Activated B cell treated with CpG ODN at 0.5 μM for 24 hours (primary cell): ENCODE measurements at places on chromosomes 3 and 15.

- no peak for DNase-seq
- H3K36me3 ChIP-seq = no peaks in the 10 kb centered on the region
- no peak overlapping the region for H3K27ac ChIP-seq
Measured at GRCh38 chr15:88568589-88568988, 22.1 kb upstream of the DET1 start.

- H3K4me1 ChIP-seq = no peaks in the 10 kb centered on the region
- H3K27ac ChIP-seq = no peak overlapping the region
- H3K27me3 ChIP-seq = no peaks in the 10 kb centered on the region
- no peaks in the 10 kb centered on the region for H3K36me3 ChIP-seq
Measured at GRCh38 chr3:62554264-62554799, 181.0 kb upstream of the FEZF2 start.

DNA sequence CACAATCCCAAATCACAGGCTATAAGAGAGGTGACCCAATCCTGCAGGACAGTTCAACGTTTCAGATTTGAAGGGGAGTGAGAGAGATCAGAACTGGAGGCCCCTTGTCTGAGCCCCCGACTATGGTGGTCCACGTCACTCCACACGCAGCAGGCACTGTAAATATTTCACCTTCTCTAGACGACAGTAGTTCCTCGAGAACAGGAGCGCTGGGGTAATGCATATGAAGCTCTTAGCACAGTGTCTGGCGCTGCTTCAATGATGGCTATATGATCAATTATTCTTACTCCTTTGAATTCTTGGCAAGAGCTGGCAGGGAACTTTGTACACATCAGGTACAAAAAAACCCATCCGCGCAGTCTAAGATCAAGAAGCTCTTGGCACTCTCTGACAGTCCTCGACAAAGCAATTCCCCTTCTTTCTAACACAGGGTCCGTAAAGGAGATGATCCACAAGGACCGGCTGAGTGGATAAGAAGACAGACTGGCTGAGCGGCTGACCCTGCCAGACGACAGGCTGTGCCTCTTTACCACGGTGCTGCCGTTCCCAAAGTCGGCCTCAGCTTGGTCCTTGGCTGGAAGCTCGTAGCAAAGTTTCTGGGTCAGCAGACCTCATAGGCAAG is 522 bp upstream of the NRROS start:
- H3K4me1 ChIP-seq = peaks cover 77% of the 10 kb centered on the region
- peaks cover 33% of the 10 kb centered on the region for H3K36me3 ChIP-seq
- peak overlapping the region; percentile 90 for H3K4me3 ChIP-seq
- no peak for DNase-seq

- H3K36me3 ChIP-seq = no peaks in the 10 kb centered on the region
- no peak overlapping the region for H3K27ac ChIP-seq
- DNase-seq = no peak
- H3K4me1 ChIP-seq = no peaks in the 10 kb centered on the region
- H3K27me3 ChIP-seq = no peaks in the 10 kb centered on the region
Measured at GRCh38 chr3:23685541-23686258, 120.1 kb upstream of the UBE2E1 start.

- H3K4me1 ChIP-seq = peaks cover 50% of the 10 kb centered on the region
- no peak overlapping the region for H3K4me3 ChIP-seq
- no peaks in the 10 kb centered on the region for H3K27me3 ChIP-seq
- DNase-seq = no peak
- peaks cover 28% of the 10 kb centered on the region for H3K36me3 ChIP-seq
- H3K27ac ChIP-seq = no peak overlapping the region
Measured at GRCh38 chr15:79957741-79958140, 13.3 kb downstream of the BCL2A1 start.

DNA sequence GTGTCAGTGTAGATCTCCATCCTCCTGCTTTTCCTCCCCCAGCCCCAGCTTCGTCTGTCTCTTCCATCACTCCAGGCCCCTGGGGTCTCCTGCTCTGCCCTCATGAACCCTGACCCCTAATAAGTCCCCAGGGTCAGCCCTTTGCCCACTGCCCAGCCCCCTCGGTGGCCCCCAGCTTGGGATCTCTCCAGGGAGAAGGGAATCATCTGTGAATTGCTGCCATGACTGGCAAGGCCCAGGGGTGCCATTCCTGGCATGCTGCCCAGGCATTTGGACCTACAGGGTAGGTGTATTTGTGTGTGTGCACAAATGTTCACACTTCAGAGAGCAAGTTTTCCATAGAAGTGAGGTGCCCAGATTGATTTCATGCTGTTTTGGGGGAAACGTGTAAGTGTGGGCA is 5.9 kb upstream of the TBC1D21 start:
- H3K27me3 ChIP-seq = peaks cover 35% of the 10 kb centered on the region
- H3K27ac ChIP-seq = no peak overlapping the region
- H3K36me3 ChIP-seq = no peaks in the 10 kb centered on the region

- DNase-seq = no peak
- no peaks in the 10 kb centered on the region for H3K36me3 ChIP-seq
- no peak overlapping the region for H3K27ac ChIP-seq
- H3K4me3 ChIP-seq = no peak overlapping the region
Measured at GRCh38 chr15:92521624-92522008, 127.9 kb downstream of the ST8SIA2 start.

- H3K4me1 ChIP-seq = no peaks in the 10 kb centered on the region
- no peak for DNase-seq
- H3K27me3 ChIP-seq = no peaks in the 10 kb centered on the region
- H3K36me3 ChIP-seq = no peaks in the 10 kb centered on the region
Measured at GRCh38 chr3:59313365-59313764, 263.5 kb upstream of the CFAP20DC start.
